GM23248 (cell line): ENCODE measurements at places on chromosomes 11 and 22. TPM values are rescaled to one million over a fixed set of nuclear protein-coding genes. Genes with fewer than 3 reads are reported as not detected.

The MUC15 gene
- total RNA-seq = not detected in 2 replicates

The SEZ6L gene
- under 0.01 TPM in 1 of 2 replicates, not detected in the other for total RNA-seq

The ESAM gene
- not detected in 2 replicates for total RNA-seq

The MISFA gene
- total RNA-seq = not detected in 2 replicates

The C22orf31 gene
- total RNA-seq = not detected in 2 replicates

The CASP5 gene
- total RNA-seq = not detected in 2 replicates

The OR51B4 gene
- not detected in 2 replicates for total RNA-seq

The ZBED4 gene
- total RNA-seq = 7.7 and 8.9 TPM in 2 replicates

The C11orf65 gene
- total RNA-seq = not detected in 2 replicates

DNA sequence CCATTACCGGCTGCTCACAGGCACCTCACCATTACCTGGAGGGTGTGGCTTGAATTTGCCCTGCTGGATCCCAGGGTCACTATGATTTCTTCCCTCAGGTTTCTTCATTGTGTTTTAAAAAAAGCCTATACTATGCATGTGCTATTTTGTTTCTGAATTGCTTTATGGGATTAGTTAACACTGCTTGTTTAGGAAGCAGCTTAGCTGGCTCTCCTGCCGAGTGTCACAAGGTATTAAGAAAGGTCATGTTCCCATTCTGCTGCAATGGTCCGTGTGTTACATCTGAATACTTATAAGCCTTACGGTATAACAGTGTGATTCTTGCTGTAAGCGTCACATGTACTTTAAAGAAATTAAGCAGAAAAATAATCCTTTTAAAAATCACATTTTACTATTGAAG is 380.6 kb upstream of the B3GAT1 start:
- no peak for DNase-seq

GRCh38 chr11:131546218-131546895 is 175.9 kb downstream of the NTM start:
- DNase-seq = no peak

DNA sequence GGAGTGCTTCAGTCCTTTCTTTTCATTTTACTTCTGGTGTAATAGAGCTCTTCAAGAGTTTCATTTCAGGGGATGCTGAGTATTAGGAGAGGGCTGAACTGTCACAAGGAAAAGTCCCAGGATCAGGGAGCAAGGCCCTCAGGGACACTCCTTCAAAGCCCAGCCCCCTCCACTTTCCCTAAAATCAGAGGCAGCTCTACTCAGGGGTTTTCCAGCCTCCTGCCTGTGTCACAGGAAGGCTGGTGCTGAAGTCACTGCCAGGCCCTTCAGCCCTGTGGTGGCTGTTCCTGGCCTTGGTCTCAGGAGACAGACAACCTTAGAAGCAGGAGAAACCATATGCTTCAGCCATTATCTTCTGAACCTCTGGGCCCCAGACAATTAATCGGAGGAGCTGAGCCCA is 36.4 kb upstream of the KIRREL3 start:
- DNase-seq = no peak

- DNase-seq = peak; percentile 90
Observed at GRCh38 chr11:69166218-69167115, 10.7 kb downstream of the SMIM38 start.

DNA sequence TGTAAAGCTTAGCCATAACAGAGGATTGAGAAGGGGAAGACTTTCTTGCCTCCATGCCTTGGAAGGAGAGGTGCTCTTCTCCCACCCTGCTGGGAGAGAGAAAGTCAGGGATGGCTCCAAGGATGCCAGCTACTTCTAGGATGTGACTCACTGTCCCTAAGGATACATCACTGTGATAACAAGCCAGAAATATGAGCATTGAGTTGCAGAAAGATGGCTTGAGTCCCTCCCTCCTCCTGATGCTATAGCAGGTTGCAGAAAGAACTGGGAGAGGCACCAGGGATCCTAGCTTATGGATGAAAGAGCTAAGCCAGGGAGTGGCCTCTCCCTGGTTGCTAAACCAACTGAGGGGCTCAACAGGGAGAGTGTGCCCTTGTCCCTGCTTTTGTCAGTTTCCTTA is 27.8 kb upstream of the FJX1 start:
- DNase-seq = peak; percentile 78

GRCh38 chr11:61265357-61265756 is 24.4 kb downstream of the PGA5 start:
- no peak for DNase-seq

DNA sequence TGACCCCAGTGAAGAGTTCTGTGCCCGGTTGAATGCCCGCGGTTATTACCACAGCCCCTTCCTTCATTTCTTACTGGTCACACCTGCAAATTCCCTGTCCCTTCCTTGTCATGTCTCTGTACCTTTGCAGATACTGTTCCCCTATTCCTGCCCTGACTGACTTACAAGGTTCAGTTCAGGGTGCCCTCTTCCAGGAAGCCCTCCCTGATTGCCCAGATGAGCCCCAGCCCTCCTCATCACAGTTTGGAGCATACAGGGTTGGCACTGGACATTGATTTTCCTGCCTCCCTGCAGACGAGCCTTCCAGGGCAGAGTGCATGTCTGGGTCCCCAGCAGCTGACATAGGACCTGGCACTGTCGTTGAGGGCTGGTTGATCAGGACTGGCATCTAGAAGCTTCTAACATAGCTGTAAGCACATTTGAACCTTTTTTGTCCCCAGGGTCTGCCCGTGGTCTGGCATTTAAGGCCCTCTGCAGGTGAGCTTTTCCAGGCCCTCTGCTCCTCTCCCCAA is 70.4 kb upstream of the SHISAL1 start:
- DNase-seq = no peak

- no peak for DNase-seq
Observed at GRCh38 chr11:63763496-63764339, 4.9 kb downstream of the ZFTA start.

- peak; percentile 79 for DNase-seq
Observed at GRCh38 chr11:63999349-64000025, 13.2 kb downstream of the OTUB1 start.
